Stimulated activated CD4-positive, alpha-beta T cell treated with anti-CD3 and anti-CD28 coated beads, Interleukin-12 subunit alpha, Interleukin-12 subunit beta, amount 100 ng/mL, for 24 hours (primary cell): ENCODE measurements at places on chromosomes 4 and X.

DNA sequence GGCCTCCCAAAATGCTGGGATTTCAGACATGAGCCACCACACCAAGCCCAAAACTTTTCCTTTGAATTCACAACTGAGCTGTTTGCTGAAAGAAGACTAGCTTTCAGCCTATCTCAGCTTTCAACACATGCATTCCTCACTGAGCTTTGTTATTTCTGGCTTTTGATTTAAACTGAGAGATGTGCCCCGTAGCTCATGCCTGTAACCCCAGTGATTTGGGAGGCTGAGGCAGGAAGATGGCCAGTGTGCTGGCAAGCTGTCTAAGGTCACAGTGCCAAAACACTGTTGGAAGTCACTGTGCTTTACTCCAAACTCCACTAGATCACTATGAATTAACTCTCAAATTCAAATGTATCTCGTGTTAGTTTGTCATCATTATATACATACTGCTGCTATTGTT is 779.5 kb downstream of the TRIML1 start:
- no peak for DNase-seq

DNA sequence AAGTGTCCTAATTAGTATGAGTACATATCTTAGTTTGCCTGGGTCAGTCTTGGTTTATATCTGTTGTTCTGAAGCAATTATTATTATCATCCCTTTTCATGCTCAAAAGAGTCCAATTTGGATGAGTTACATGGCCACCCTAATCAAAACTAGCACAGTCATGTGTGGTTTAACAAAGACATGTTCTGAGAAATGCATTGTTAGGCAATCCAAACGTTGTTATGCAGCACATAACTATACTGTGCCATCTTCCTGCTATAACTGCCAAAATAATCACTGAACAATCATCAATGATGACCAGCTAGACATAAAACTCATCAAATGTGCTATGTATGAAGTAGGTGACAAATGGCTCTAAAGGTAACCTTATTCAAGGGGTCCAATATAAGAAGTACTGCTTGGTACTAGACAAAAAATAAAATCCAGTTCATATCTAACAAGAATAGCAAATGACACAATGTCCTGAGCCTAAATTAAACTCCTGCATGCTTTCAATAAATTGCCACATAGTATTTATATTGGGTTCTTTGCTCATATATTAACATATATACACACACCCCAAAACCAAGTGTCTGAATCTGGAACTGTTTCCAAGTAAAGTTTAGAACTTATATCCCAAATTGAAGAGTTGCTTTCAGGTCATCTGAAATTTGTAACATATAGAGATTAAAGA is 41.9 kb downstream of the CNOT6L start:
- no peak for DNase-seq

DNA sequence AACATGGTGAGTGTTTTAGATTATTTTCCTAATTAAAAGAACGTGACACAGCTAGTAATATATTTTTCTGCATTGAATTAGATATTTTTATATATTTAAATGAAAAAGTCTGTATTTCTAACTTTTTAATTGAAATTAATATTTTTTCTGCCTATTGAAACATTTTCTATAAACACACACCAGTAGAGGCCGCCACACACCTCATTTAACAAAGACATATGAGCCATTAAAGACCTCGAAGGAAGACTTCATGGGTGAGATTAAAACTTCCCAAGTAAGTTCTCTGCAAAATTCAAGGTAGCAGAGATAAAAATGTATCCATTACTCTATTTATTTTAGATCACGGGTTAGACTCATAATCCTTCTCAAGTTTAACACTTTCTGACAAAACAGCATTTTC is 8.3 kb downstream of the SLITRK2 start:
- DNase-seq: no peak

- DNase-seq: no peak
Measured at GRCh38 chr4:140757232-140757630, 1.0 kb upstream of the TBC1D9 start.

DNA sequence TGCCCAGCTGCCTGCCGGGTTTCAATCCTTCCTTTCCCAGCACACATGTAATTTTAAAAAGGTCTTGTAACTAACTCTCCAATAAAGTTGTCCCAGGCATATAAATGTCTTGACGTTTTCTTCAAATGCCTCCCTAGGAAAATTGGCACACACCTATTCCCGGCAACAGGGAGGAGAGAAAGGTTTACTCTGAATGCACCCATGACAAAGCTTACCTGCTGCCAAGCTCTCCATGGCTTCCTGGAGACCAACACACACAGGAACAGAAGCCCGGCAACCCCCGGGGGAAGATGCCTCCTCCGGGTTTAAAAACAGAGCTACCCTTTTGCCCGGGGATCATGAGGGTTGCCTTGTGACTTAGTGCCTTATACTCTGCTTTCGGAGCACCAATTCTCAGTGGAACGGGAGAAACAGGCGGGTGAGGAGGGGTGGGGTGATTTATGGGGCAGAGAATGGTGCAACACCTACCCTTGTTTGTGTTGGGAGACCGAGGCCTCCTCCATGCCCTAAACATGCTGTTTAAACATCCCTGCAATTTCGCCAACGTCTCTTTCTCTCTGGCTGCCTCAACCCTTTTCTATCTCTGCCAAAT is 4.8 kb upstream of the GYG2 start:
- no peak for DNase-seq

GRCh38 chrX:44088510-44089144 is 115.4 kb upstream of the NDP start:
- DNase-seq: no peak

- no peak for DNase-seq
Measured at GRCh38 chr4:158860856-158861255, 92.0 kb downstream of the FNIP2 start.

DNA sequence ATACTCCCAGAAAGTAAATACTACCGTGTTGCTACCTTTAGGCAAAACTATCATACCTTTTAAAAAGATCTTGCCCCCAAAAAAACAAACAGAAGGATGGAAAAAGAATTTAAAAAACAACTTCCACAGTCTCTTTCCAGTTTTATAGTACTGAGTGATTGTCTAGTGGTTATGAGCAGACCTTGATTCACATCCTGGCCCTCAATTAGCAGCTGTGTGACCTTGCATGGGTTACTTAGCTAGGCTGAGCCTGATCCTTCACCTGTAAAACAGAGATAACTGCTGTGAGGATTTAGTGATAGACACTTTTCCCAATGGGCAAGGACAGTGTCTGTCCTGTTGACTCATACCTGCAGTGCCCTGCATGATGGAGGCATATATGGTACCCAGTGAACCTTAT is 49.0 kb downstream of the SMAD1 start:
- no peak for DNase-seq

- no peak for DNase-seq
Measured at GRCh38 chr4:37535872-37536271, 150.3 kb downstream of the RELL1 start.

DNA sequence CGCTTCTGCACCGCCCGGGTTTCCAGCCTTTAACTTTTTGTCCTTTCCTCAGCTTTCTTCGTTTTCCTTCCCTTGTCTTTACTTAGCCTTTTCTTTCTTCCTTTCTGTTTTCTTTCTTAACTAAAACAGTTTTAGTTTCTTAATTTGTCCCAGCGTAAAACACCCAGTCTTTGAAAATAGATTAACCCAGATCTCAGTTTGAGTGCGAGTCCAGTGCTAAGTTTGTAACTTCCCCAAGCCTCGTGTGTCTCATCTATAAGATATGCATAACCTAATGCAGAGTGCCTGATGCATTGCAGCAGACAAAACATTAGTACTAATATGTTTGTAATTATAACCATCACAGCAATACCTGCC is 460 bp upstream of the GEMIN8 start:
- no peak for DNase-seq

GRCh38 chrX:14409341-14409740 is 120.0 kb upstream of the GLRA2 start:
- DNase-seq: no peak

- DNase-seq: peak; percentile 52
Measured at GRCh38 chr4:40055511-40055862, 1.2 kb upstream of the N4BP2 start.

DNA sequence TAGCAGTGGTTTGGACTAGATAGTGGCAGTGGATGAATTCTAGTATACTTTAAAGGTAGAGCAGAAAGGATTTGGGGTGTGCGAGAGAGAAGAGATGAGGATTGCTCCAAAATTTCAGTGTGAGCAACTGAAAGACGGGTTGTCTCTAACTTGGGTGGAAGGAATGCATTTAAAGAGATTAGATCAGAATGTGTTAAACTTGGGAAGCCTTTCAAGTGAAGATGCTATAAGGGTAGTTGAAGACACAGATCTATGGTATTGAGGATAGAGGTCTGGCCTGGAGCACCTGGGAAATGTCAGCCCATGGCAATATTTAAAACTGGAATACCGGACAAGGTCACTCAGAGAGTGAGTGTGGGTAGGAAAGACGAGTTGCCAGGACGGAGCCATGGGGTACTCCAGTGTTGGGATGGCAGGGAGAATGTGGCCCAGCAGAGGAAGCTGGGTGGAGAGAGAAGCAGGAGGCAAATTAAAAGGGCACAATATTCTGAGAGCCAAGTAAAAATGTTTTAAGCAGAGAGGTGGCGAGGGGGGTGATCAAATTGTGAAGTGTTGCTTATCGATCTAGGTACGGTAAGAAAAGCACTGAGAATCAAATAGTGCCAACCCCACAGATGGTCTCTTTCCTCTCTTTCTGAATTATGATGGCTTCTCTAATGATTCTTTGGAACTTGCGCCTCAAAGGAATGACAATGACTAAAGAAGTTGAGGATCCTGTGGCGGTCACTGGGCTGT is 50.5 kb downstream of the ENOPH1 start:
- DNase-seq: no peak

DNA sequence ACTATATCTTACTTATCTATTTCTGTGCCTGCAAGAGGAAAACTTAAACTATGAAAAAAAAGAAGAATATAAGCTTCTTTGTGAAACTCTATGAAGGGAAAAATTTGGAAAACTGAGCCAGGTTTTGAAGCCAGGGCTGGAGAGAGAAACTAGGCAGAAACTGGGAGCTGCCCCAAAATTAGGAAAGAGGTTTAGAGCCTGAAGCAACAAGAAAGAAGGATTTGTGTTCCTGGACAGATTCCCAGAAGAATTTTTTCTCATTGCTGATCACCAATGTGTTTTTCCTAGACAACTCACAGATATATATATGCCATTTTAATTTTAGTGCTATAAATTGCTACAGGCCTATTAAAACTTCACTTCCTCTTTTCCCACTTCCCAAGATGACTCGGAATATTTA is 245.0 kb upstream of the GEMIN8 start:
- DNase-seq: no peak

- DNase-seq: no peak
Measured at GRCh38 chrX:81301877-81302276, 100.0 kb downstream of the SH3BGRL start.

GRCh38 chr4:150211799-150212445 is 133.7 kb downstream of the DCLK2 start:
- DNase-seq: no peak

GRCh38 chrX:24306440-24306839 is 7.4 kb downstream of the SUPT20HL2 start:
- DNase-seq: no peak

DNA sequence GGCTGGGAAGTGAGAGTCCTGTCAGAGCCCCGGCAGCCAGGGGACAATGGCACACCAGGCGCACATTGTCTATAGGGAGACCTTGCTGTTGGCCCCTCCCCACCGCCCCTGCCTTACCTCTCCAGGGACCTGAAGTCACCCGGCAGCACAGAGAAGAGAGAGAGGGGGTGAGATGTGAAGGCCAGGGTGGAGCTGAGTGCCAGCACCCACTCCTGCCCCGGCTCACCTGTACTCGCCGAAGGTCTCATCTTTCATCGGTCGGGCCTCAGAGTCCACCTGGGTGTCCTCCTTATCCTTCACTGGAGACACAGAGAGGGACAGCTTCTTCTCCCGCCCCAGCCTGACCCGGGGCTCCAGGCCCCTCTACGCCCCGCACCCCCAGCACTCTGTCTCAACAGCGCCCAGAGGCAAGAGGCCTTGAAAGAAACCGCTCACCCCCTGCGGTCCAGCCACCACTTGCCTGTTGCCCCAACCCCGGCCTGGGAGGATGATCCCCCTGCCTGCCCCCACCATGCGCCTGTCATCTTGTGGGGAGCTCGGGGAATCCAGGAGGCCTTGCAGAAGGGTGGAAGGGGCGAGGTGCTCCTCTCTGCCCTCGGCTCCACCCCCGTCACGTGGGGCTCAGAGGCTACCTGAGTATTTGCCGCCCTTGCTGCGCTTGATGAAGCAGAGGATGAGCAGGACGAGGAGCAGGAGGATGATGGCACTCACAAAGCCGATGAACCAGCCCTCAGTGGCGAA is 22.6 kb downstream of the L1CAM start:
- DNase-seq: no peak

- DNase-seq: no peak
Measured at GRCh38 chr4:151035328-151035727, 20.2 kb upstream of the LRBA start.

GRCh38 chr4:26583538-26583864 is 383 bp upstream of the TBC1D19 start:
- DNase-seq: no peak

DNA sequence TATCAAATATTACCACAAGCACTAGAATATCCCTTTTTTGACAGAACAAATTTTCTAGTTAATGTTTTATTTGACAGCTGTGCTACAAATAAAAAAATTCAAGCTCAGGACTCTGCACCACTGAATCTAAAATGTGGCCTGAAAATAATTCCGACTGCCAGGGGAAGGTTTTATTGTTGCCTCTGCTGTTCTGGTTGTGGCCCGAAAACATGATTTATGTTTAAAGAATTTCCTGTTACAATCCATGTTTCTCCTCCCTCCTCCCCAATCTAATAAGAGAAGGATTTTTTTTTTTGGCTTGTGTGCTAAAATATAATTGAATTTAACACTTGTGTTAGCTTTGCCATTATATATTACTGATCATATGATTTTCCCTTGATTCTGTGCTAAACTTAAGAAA is 227.8 kb downstream of the DCLK2 start:
- DNase-seq: no peak

DNA sequence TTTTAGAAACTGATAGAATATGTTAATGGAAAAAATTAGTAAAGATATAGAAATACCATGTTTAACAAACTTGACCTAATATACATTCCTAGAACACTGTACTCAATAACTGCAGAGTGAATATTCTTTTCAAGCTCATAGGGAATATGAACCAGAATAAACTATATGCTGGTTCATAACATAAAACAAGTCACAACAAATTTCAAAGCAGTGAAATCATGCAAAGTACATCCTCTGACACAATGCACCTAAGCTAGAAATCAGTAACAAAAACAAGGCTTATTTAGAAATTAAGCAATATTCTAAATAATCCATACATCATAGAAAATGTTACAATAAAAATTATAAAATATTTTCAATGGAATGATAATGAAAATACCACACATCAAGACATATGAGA is 9.2 kb upstream of the SEPSECS start:
- DNase-seq: no peak

DNA sequence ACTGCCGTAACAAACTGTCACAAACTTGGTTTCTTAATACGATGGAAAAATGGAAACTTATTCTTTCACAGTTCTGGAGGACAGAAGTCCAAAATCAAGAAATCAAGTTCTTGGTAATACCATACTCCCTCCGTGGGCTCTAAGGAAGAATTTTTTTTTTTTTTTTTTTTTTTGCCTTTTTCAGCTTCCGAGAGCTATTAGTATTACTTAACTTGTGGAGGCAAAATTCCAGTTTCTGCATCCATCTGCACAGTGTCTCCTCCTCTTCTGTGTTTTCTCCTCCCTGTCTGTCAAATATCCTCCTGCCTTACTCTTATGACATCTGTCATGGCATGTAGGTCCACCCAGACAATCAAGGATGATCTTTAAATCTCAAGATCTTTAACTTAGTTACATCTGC is 426.6 kb downstream of the SPRY1 start:
- DNase-seq: no peak
